NCI-H187 (cell line): ENCODE measurements at places on chromosomes 4 and X.

DNA sequence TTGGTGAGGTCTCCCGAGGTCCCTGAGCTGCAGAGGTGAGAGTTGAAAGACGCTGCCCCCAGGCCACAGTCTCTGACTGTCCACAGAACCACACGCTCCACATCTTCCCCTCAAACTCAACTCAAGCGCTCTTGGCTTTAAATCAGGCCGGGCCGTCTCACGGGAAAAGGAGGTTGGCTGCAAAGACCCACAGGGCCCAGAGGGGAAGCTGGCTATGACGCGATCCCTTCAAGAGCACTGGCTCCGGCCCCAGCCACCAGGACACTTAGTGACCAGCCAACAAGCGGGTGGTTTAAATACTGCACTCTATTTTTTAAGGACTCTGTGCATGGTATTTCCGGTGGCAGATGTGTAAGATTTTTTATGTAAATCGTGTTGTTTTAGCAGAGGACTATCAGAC, 19.9 kb downstream of the LRPAP1 start:
- DNase-seq: no peak

GRCh38 chr4:184860018-184860779, 34.4 kb upstream of the ACSL1 start:
- DNase-seq: no peak

DNA sequence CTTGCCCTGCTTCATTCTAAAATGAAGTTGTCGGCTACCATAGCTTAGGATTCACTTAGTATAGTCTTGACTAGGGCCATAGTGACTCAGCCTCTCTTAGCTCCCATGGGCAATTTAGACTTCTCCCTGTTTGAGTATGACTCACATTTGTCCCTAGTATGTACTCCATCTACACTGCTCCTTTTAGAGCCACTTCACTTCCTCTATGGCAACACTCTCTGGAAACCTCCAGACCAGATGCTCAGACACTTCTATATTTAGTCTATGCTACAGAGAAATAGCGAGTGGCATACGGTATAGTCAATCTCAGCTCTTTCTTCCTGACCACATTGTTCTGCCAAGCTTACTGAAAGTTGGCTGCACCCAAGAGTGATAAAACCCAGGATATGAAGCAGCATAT, 11.2 kb downstream of the MEPE start:
- peak; percentile 16 for DNase-seq

DNA sequence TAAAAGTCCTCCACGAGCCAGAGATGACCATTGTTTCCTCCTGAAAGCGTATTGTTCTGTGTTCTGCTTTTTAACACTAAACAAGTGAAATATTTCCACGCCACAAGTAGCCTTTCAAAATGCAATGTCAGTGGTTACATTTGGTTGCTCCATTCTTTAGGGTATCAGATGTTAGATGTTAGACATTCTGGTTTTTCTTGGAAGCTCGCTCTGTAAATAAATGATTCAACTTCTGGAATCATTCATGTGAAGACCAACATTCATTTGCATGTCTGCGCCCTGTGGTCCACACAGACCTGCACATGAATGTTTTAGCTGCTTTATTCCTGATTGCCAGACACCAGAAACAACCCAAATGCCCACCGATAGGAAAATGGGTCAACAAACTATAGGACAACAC, 38.0 kb upstream of the HELT start:
- no peak for DNase-seq

DNA sequence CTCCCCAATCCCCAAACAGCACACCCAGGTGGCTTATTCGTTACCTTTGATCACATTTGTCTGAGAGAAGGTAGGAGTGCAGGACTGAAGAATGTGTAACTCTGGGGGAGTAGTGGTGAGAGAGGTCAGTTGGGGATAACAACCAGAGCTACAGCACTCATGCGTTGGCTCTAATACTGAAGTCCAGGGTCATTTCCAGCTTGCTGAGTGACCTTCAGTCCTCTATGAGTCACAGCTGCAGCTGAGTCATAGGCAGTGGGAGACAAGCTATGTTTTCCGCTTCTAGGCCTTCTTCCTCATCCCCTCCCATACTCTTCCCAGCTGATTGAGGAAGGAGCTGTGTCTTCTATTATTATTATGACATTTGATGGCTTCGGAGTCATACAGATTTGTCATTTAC, 31.6 kb upstream of the CT47C1 start:
- DNase-seq: no peak

- no peak for DNase-seq
Measured at GRCh38 chr4:151563194-151563593, 154.2 kb downstream of the FHIP1A start.

GRCh38 chr4:109007976-109008375, 245.1 kb upstream of the ETNPPL start:
- no peak for DNase-seq

DNA sequence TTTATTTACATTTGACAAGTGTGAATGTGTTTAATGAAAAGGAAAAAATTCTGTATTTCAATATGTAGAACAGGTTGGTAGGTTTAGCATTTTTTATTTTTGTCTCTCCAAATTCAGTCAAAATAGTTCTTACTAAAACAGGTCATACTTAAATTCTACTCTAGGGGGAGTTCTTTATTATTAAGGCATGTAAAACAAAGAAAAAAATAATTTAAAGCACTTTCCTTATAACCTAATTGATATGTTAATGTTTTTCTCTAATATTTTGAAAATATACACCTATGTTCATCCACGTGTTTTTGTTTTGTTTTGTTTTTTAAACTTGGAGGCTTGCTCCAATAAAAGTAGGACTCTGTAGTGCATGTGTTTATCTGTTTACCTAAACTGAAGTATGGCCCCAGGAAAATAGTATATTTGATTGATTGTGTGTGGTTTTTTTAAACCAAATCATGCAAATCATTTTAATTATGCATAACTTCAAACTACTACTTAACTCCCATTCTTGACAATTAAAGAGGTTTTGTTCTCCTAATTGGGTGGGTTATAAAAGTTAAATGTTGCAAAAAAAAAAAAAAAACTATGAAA, 562.7 kb downstream of the RPA4 start:
- no peak for DNase-seq
